Effector memory CD8-positive, alpha-beta T cell (primary cell): ENCODE measurements at places on chromosomes 12 and 14.

GRCh38 chr12:121652767-121653497 lies 16.5 kb downstream of the MORN3 start:
- peak overlapping the region; percentile 41 for H3K27ac ChIP-seq
- no peak overlapping the region for H3K4me3 ChIP-seq
- H3K4me1 ChIP-seq, result peaks cover 33% of the 10 kb centered on the region
- no peaks in the 10 kb centered on the region for H3K27me3 ChIP-seq
- peaks cover 34% of the 10 kb centered on the region for H3K36me3 ChIP-seq

GRCh38 chr12:69149270-69149669 lies 90.1 kb upstream of the CPSF6 start:
- no peaks in the 10 kb centered on the region for H3K4me1 ChIP-seq
- no peak overlapping the region for H3K4me3 ChIP-seq
- H3K36me3 ChIP-seq, result no peaks in the 10 kb centered on the region

GRCh38 chr14:88668448-88669116 lies 105.7 kb downstream of the ZC3H14 start:
- H3K4me1 ChIP-seq, result no peaks in the 10 kb centered on the region
- H3K36me3 ChIP-seq, result no peaks in the 10 kb centered on the region
- H3K4me3 ChIP-seq, result no peak overlapping the region
- peak overlapping the region; percentile 12 for H3K27ac ChIP-seq
- no peak for DNase-seq
- no peaks in the 10 kb centered on the region for H3K27me3 ChIP-seq

DNA sequence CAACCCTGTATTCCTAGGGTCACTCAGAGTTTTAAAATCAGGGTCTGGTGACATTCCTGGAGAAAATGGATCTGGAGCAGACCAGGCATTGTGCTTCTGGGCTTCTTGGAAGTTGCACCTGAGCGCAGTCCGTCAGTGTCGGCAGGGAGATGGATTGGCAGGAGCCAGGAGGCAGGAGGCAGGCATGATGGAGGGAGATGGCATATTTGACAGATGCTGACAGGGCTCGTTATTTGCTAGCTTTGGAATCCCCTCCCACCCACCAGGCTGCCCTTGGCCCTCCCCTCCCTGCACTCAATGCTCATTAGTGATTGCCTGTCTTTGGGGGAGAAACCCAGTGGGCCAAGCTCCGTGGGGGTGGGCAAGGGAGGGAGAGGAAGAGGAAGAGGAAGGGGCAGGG lies 4.7 kb downstream of the CISTR start:
- no peaks in the 10 kb centered on the region for H3K27me3 ChIP-seq
- peak overlapping the region; percentile 20 for H3K4me3 ChIP-seq
- H3K36me3 ChIP-seq, result peaks cover 6% of the 10 kb centered on the region
- no peak overlapping the region for H3K27ac ChIP-seq
- DNase-seq, result no peak
- H3K4me1 ChIP-seq, result peaks cover 9% of the 10 kb centered on the region

GRCh38 chr14:30994681-30995620 lies 30.5 kb upstream of the AP4S1 start:
- no peaks in the 10 kb centered on the region for H3K27me3 ChIP-seq
- no peaks in the 10 kb centered on the region for H3K36me3 ChIP-seq
- peaks cover 25% of the 10 kb centered on the region for H3K4me1 ChIP-seq
- no peak for DNase-seq
- H3K4me3 ChIP-seq, result no peak overlapping the region

DNA sequence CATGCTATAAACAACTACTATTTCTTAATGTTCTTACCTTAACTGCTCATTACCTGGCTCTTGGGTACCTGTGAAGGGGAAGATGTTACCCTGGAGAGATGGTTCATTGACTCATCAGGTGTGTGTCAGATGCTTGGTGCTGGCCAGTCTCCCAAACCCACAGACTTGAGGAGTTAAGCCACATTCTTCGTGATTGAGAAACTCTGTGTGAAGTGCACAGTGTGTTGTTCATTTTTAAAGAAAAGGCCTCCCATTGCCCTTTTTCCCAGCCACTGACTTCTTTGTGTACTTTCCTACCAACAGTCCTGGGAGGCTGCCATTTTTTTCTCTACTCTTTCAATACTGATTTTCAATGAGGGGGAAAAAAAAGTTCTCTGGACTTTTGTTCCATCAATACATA lies 3.2 kb downstream of the MGST1 start:
- H3K27me3 ChIP-seq, result no peaks in the 10 kb centered on the region
- no peak overlapping the region for H3K4me3 ChIP-seq
- no peaks in the 10 kb centered on the region for H3K4me1 ChIP-seq

DNA sequence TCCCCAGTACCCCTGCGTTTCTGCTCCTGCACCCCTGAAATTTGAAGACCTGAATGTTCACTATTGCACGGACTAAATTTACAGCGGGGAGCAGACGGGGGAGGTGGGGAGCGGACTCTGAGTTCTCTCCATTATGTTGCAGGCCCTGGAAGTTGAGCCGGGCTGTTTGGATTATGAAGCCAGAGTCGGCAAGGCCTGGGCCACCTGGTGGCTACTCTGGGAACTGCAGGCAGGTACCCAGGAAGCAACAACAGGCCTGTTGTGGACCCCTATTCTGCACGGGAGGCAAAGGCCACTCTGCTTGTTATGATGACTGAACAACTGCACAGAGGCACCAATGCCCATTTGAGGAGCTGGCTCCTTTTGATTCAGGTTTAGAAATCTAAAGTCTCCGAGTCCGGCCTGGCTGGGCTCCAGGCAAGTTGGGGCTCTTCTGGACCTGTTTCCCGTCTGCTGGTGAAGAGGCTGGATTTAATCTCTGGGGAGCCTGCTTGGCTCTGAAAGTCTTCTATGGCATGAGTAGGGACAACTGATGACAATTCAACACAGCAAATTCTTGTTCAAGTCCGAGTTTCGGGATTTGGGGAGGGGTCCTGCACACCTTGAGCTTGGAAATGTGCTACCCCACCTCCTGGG lies 34.1 kb upstream of the FAM181A start:
- H3K36me3 ChIP-seq, result no peaks in the 10 kb centered on the region
- no peaks in the 10 kb centered on the region for H3K4me1 ChIP-seq
- DNase-seq, result peak; percentile 69

DNA sequence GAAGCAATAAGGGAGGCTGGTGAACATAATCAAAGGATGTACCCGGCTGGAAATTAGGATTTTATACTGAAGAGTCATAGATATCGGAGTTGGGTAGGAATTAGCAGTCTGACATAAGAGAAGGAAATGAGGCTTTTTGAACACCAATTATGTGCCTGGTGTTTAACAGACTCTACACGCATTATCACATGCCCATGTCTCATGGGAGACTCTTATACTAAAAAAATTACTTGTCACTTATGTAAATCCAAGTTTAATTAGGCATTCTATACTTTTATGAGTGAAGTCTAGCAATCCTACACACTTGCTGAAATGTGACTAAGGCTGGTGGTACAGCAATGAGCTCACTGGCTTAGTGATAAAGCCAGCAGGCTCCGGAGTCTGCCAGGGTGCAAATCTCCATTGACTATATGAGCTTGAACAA lies 93.5 kb downstream of the NUAK1 start:
- H3K27ac ChIP-seq, result no peak overlapping the region
- H3K36me3 ChIP-seq, result no peaks in the 10 kb centered on the region
- peaks cover 17% of the 10 kb centered on the region for H3K27me3 ChIP-seq
